ENCODE measurements at places on chromosomes 7 and 10.

DNA sequence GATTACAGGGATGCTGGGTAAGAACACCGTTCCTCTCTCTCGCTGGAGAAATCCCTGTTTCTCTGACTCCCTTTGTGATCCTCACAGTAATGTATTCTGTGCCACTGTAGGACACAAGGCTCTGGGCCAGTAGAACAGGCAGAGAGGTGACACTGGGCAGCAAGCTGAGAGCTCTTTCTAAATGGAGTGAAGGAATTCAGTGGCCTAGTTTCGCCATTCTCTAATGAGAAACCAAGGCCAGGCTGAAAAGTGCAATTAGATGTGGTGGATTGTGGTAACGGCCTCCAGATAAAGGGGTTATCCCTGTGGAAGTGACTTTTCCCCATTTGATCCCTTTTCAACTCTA, 12.8 kb downstream of the KCTD7 start:
- no peak for DNase-seq

GRCh38 chr10:83166344-83166743, 973.0 kb upstream of the GHITM start:
- no peak for DNase-seq

DNA sequence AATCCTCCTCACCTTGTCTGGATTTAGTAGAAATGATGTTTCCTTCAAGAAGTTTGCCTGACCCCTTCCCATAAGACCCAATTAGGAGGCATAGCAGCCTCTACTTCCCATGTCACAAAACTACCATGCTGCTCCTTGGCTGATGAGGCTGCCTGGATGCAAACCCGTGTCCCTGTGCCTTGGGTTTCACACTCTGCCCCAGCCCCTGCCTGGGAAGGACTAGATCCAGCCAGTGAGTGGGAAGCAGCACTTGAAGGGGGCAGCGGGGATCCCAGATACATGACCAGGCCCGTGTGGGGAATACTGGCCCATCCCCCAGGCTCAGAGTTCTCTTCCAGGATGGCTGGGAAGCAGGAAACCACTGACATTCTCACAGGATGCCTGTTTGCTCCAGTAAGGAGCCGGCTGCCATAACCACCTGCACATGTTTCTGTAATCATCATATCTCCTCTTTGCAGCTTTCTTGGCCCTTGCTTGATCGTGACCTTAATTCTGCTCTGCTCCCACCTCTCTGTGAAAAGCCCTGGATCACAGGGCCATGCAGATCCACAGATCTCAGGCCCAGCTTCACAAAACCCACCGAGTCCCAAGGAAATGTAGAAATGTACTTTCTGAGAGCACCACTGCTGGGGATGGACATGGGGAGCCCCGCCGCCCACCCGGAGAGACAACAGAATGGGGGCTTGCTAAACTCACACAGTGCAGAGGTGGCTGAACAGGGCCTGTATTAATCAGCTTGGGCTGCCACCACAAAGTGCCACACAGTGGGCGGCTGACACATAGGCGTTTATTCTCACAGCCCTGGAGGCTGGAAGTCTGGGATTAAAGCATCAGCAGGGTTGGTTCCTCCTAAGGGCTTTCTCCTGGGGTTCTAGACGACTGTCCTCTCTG, 287.8 kb upstream of the IGFBP3 start:
- DNase-seq = no peak

- DNase-seq = no peak
Measured at GRCh38 chr7:30448461-30449189, 30.0 kb downstream of the NOD1 start.

- no peak for DNase-seq
Measured at GRCh38 chr10:116686632-116687031, 55.7 kb downstream of the HSPA12A start.

DNA sequence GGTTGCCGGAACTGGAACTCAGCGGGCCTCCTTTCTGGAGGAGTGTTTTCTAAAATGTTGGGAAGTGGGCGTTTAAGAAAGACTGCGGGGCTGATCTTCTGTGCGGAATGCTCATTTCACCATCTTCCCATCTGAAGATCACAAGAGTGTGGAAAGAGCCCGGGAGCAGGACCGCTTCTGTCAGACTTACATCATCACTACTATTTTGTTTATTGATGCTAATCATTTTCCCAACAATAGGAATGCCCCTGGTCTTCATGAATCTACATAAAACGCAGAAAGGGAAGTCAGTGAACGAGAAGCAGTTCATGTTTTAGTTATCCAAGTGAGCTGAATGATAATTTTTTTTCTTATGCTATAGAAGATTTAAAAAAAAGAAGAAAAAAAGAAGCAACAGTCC, 447.8 kb upstream of the MKI67 start:
- DNase-seq = no peak

GRCh38 chr7:23759671-23760391, 49.8 kb downstream of the STK31 start:
- DNase-seq = no peak

- DNase-seq = peak; percentile 41
Measured at GRCh38 chr7:157337316-157338149, 729 bp downstream of the DNAJB6 start.

DNA sequence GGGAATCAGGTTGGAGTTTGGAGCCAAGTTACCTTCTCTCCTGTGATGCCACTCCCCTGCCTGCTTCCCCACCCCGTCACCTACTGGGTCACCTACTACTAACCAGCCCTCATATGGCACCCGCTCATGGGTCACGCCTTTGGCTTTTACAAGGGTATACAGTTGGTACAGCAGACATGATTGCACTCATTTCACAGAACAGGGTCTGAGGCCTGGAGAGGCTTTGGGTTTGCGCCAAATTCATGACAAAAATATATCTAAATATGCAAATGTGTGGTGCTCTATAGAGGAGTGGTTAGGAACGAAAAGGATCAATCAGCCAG, 10.7 kb downstream of the CRYGN start:
- DNase-seq = no peak

DNA sequence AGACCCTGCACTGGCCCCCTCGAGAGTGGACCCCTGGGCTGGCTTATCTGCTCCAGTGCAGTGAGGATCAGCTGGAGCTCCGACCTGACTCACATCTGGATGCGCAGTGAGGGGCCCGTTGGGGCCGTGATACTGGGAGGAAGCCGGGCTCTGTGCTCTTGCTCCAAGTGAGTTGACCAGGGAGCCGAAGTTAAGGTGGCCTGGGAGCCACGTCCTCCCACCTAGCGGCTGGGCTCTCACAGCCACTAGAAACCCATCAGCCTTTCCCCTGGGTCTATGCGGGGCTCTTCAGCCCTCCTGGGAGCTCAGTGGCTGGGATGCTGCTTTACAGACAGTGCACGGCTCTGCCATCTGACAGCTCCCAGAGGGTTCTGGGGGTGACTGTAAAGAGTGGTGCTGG, 9.1 kb downstream of the ALKBH4 start:
- DNase-seq = no peak

DNA sequence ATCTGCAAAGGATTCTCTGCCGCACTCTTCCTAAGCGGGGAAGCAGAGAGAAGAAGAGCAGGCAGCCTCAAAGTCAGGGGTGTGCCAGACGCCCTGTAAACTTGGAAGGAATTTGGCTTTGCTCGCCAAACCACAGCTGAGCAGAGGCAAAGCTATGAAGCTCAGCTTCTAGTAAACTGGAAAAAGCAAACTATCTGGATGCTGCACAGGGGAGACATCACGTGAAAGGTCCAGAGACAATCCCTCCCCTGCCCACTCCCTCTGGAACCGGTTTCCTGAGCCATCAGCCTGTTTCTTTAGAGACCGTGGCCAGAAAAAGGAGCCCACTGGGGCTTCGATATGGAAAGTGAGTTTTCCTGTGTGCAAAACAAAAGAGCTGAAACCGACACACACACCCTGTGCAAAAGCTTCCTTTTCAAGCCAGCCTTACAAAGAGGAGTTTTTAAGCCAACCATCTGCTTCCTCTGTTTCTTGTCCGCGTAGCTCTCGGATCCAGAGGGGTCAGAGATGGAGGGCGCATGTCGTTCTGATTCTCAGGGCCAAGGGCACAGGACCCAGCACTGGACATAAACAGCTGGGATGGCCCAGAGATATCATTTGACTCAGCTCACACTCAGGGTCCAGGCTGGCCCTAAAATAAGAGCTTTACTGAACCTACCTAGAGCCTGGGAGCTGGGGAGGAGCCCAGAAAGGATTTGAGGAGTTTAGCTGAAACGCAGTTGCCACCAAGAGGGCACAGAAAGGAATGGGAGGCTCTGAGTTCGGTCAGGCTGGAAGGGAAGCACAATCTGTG, 58.2 kb upstream of the DNAAF5 start:
- no peak for DNase-seq

- no peak for DNase-seq
Measured at GRCh38 chr10:71089162-71089561, 123.2 kb upstream of the UNC5B start.

DNA sequence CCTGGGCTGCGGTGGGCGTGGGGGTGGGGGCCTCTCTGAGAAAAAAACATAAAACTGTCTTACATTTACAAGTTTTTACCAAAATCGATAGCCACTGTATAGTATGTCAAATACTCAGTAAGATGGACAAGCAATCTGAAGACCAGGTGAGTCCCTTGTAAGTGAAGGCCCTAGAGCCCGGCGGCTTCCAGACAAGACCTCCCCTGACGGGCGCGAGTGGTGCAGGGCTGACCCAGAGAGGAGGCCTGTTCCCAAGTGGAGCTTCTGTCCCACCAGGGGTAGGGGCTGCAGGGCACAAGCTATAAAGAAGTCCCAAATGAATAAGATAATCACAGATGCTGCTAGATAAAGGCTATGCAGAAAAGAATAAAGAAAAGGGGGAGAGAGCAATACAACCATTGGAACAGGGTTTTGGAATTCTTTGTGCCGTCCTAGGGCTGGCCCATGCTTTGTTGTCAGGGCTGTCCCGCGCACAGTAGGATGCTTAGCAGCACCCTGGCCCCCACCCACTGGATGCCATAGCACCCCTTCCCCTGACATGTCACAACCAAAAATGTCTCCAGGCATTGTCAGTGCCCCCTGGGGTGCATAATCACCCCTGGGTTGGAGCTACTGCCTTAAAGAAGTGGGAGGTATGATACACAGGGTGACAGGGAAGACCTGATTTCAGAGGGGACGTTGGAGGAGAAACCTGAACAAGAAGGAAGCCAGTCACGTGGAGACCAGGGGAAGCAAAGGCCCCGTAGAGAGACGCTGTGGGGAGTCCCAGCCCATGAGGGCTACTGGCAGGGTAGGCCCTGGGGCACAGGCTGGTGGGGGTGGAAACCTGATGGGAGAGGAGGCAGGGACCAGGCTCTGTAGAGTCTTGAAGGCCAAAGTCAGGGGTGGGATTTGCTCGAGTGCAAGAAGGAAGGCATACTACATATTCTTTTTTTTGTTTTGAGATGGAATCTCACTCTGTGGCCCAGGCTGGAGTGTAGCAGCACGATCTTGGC, 43.1 kb downstream of the CHST15 start:
- DNase-seq = no peak

DNA sequence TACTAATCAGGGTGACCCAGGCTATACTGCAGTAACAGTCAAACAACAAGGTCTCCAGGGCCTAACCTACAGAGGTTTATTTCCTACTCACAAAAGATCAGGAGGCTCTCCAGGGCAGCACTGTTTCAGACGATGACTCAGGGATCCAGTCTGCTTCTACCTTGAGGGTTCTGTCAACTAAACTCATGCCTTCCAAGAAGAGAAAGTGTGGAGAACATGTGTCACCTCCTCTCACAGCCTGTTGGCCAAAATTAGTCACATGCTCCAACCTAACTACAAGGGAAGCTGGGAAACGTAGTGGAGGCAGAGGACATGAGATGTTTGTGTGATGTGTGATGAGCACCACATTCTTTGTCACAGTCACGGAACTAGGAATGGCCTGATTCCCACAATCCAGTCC, 14.7 kb upstream of the INA start:
- no peak for DNase-seq

- DNase-seq = no peak
Measured at GRCh38 chr7:137753948-137754851, 92.6 kb downstream of the DGKI start.

- DNase-seq = no peak
Measured at GRCh38 chr10:62696798-62697197, 107.7 kb upstream of the ADO start.

GRCh38 chr10:98028168-98028770, 2.2 kb downstream of the CRTAC1 start:
- DNase-seq = no peak

DNA sequence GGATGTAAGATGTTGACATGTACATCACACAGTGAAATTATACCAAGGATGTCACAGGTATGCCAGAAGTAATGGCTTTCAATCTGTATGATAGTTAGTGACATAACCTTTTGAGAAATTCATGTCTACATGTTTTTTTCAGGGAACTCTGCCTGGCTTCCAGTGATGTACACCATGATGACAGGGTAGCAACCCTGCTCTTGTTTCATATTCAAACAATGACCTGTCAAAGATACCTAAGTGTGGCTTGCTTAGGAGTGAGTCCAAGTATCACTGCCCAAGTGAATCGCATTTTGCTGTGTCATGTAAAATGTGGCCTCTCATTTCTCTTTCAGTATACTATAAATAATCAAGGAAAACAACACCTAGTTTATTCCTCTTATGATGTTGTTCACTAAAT, 205.8 kb upstream of the DKK1 start:
- no peak for DNase-seq

DNA sequence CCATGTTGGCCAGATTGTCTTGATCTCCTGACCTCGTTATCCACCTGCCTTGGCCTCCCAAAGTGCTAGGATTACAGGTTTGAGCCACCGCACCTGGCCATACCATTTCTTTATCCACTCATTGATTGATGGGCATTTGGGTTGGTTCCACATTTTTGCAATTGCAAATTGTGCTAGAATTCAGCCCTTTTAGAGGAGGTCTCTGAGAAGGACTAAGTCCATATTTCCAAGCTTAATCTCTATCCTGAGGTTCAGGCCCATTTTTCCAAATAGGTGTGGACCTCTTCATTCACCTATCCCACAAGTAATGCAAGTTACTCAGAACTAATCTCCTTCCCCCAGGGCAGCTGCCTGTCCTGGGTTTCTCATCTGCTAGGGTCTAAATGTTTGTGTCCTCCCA, 9.7 kb upstream of the OPTN start:
- no peak for DNase-seq

DNA sequence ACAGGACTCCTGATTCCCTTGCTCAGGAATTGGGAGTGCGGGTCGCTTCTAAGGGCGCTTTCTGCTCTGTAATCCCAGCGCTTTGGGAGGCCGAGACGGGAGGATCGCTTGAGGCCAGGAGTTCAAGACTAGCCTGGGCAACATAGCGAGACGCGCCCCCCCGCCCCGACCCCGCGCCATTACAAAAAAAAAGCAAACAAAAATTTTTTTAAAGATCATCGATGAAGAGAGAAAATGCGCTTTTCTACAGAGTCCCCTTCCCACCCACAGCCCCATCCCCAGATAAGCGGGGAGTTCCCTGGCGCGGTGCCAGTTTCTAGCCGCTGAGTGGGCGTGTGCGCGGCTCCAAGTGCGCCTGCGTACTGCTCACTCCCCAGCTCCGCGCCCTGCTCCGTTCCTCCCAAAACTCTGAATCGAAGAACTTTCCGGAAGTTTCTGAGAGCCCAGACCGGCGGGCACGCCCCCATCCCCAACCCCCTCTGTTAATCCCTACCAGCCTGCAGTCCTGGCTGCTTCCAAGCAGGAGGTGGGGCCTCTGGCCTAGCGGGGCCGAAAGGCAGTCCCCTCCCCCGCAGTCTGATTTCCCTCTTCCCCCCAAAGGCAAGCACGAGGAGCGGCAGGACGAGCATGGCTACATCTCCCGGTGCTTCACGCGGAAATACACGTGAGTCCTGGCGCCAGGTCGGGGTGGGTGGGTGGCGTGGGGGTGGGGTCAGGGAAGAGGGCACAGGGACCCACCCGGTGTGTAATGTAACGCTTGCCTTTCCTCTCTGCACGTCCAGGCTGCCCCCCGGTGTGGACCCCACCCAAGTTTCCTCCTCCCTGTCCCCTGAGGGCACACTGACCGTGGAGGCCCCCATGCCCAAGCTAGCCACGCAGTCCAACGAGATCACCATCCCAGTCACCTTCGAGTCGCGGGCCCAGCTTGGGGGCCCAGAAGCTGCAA, 1.0 kb downstream of the HSPB1 start:
- DNase-seq = peak; percentile 31
